ENCODE measurements at places on chromosomes 4 and X.
A peak's percentile ranks its signal among the peaks of the same experiment; 100 is the strongest.

DNA sequence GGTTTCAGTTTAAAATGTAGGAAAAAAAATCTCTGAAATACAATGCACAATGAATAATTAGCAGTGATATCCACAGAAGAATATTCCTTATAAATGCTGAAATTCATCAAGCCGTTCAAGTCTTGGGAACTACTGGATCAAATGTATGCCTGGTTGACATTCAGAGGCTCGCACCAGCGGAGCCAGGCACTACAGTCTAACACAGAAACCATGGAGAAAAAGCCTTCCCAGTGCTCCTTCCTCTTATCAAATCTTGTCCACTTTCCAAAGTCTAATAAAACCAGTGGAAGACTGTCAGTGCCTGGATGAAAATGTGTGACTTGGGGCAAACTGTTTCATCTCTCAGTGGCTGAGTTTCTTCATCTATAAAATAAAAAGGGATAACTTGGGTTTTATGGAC lies 35.9 kb downstream of the CENPU start:
- no peak for DNase-seq

DNA sequence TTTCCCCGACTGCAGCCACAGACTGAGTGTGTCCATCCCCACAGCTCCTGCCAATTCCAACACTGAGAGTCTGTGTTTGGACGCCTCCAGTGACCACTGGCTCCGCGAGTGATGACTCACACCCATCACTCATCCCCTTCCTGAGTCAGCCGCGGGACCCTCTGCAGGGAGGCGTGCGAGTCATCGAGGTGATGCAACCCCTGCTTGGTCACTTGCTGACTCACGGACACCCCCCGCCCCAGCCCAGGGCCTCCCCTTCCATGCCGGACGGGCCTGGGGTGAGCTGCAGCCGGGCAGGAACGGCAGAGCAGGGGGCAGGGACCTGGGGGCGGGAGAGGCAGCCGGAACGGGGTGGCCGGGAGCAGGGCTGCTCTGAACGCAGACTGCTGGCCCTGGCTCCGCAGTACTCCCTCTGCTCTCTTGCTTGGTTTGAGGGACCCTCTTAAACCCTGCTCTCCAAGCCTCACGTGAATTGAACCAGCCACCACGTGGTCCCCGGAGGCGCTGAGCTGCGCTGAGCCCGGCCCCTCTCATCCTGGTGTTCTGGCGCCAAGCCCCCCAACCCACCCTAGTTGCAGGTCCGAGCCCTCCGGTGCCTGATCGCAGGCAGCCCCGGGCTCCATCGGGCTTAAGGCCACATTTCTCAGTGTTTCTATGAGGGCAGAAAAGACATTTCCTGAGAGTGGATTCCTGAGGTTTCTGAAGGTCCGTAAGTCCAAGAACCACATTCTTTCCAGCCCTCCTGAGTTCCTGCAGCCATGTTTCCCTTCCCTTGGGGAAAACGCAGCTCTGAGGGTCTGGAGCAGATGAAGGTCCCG lies 32.4 kb downstream of the FGFRL1 start:
- no peak for DNase-seq

GRCh38 chr4:166006217-166006616 lies 133.2 kb downstream of the TLL1 start:
- DNase-seq = no peak

GRCh38 chr4:188263321-188263720 lies 124.1 kb downstream of the TRIML1 start:
- DNase-seq = no peak

- DNase-seq = no peak
Observed at GRCh38 chrX:12488771-12489170, 302.4 kb upstream of the PRPS2 start.

- no peak for DNase-seq
Observed at GRCh38 chr4:182318256-182318655, 75.1 kb downstream of the TENM3 start.

- DNase-seq = no peak
Observed at GRCh38 chr4:60814549-60814948, 385.6 kb upstream of the ADGRL3 start.

GRCh38 chr4:19319607-19320006 lies 932.1 kb upstream of the SLIT2 start:
- DNase-seq = no peak

GRCh38 chr4:89331686-89332544 lies 24.3 kb upstream of the GPRIN3 start:
- no peak for DNase-seq

- DNase-seq = no peak
Observed at GRCh38 chr4:64814616-64815015, 405.4 kb upstream of the TECRL start.

- DNase-seq = no peak
Observed at GRCh38 chr4:6074758-6075157, 56.5 kb upstream of the C4orf50 start.

DNA sequence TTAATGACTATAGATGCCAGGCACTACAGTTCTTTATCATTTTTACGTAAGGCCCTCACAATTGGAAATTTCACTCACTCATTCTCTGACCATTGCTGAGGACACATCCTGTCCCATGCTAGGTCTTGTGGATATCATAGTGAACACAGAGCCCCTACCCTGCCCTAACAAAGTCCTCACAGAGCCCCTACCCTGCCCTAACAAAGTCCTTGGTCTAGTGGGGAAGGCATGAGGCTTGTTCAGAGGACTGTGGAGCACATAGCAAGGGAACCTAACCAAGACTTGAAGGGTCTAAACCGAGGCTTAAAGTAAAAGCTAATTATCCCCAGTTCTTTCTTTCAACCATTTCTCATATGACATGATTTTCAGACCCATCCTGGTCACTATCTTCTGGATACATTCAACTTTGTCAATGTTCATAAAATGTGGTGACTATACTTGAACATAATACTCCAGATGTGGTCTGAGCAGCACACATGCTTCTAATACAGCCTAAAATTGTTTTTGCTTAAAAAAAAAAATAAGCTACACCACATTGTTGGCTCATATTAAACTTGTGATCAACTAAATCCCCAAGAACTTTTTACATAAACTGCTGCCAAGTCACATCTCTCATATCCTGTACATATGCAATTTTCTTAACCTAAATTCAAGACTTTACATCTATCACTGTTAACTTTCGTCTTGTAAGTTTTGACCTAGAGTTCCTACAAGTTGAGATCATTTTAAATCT lies 77.0 kb downstream of the GPC3 start:
- no peak for DNase-seq

- DNase-seq = no peak
Observed at GRCh38 chr4:159048166-159048886, 54.6 kb upstream of the RAPGEF2 start.

DNA sequence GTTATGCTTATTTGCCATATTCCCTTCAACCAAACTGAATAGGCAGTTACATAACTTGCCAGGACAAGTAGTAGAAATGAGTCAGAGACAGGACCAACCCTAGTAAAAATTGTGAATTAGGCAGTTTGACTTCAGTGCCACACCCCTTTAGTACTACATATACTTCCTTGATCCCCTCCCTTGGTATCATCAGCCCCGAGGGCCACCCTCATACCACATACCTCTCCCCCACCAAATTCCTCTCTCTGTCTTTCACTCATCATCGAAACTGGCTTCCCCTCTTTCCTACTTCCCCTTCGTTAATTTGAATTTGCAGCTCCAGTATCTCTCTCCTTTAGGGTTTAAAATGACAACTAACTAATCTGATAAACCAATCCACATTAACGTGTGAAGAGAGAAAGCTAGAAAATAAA lies 7.9 kb upstream of the PTPN13 start:
- DNase-seq = no peak

DNA sequence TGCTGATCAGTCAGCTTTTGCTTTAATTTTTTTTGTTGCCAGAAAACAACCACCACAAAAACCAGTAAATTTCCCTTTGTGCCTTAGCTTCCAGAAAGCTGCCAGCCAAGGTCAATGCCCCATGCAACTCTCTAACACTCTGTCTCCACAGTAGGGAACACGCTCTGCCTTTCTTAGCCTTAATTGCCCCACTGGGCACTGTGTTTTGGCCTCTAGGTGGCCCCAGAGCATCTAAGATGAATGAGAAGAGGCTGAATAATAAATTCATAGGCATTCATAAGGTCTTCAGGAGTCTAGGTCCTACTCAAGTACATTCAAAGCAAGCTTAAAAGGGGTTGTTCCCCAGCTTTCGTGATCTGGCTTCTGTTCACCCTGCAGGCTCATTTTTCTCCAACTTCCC lies 57.7 kb upstream of the PASD1 start:
- DNase-seq = no peak

DNA sequence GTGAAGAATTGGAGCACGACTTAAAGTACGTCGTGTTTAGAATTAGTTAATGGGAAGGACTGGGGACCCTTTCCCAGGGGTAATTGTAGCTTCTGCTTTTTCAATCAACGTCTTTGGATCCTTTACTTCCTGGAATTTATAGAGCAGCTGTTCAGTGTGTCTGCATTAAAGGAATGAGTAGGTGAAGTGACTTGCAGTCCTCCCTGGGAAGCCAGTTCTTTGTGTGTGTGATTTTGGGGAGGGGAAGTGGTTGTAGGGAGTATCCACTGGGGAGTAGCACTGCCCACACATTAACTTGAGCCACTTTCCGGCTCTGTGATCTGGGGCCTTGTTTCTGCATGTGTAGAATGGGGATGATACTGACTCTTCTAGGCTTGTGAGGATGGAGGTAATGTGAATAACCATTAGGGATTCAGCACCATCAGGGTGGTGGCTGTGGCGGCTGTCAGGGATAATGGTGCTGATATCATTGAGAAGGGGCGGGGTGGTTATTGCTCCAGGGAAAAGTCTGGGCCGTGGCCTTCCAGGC lies 54.7 kb downstream of the TMEM131L start:
- DNase-seq = no peak

DNA sequence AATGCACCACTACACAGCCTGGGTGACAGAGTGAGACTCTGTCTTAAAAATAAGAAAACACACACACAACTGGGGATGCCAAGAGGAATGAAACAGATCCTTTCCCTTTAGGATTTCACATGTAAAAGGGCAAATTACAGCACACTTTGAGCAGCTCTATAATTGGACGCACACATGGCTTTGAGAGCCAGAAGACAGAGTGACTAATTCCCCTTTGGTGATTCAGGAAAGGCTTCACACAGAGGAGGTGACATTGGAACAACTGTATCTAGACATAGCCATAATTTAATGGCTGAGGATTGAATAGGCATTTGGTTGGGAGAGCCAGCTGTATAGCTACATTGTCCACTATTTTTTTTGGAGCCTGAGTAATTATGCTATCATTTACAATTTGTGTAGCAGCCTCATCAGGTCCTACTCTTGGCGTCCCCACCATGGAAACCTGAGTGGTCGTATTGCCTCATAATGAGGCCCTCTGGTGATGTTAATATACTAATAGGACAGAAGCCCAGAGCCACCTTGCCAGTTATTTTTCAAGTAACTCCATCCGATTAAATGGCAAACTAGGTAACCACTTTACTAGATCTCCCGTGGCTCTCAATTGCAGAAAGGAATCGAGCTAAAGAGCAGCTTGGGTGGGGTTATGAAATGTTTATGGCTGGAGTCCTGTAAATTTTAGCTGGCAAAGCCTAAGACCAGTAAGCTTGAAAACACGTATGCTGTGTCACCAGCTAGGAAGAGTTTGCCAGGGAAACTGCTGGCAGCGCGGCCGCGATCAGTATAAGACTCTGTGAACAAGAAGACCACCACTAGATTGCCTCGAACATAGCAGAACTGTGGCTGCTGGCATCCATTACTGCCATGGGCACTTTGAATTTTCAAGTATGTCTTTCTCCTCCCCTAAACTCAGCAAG lies 8.5 kb upstream of the PPEF1 start:
- no peak for DNase-seq

GRCh38 chrX:3811331-3812311 lies 98.2 kb upstream of the PRKX start:
- peak; percentile 5 for DNase-seq

- DNase-seq = no peak
Observed at GRCh38 chrX:131955099-131955777, 67.9 kb upstream of the STK26 start.

DNA sequence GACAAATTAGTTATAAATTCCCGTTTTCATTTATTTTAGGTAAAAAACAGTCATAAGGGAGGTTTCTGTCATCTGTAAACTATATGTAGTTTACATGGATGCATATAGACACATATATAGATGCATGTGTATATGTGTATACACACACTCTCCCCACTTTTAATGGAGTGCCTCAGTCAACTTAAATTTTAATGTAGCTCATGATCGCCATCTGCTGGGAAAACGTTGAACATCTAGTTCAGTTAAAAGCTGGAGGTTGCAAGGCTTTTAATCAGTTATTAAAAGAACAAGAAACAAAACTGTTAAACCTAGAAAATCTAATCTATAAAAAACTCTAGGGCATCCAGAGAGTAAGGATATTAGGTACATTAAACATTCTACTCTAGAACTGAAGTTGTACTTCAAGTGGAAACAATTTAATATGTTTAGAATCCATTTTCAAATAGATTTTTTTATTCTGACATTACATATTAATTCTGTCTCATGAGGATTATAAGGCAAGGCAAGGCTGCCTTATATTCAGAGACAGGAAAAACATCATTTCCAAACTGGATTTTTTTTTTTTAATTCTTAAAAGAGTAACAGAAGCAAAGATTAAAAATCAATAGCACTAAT lies 122.6 kb downstream of the SHISA3 start:
- DNase-seq = no peak

Data from activated effector memory CD4-positive, alpha-beta T cell treated with Interleukin-2 at 50 U/mL for 16 hours (primary cell).